ENCODE measurements at places on chromosomes 2 and 18.

GRCh38 chr18:34624551-34624950 is 85.5 kb upstream of the DTNA start:
- no peak for DNase-seq

DNA sequence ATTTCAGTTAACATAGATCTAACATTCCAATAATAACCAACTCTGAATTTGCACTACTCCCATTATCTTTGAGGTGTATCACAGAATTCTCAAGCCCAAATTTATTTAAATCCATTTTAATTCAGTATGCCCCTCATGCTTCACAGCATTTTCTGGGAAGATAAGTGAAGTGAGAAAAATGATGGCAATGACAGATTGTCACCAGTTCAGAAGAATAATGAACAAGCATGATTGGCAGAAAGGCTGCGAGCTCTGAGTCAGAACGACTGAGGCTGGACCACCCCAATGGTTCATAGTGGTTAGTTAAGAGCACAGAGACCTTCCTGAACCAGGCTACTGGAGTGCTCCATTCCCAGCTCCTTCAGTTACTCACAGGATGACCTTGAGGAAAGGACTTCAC is 4.9 kb downstream of the SPRED2 start:
- DNase-seq: no peak

DNA sequence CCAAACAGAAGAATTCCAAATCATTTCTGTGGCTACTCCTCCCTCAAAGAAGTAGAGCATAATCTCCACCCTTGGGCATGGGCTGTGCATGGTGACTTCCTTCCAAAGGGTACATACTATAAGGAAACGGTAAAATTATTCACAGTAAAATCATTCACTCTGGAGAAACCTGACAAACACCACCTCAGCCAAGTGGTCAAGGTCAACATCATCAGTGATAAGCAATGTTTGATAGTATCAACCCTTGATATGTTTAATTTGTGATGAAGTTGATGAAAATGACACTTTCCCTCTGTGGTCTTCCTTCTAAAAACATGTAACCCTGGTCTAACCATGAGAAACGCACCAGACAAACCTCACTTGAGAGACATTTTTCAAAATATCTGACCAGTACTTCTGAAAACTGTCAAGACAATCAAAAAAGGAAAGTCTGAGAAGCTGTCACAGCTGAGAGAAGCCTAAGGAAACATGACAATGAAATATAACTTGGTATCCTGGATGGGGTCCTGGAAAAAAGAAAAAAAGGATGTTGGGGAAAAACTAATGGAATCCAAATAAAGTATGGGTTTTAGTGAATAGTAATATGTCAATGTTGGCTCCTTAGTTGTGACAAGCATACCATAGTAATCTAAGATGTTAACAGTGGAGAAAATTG is 9.4 kb upstream of the TXNDC2 start:
- DNase-seq: no peak

DNA sequence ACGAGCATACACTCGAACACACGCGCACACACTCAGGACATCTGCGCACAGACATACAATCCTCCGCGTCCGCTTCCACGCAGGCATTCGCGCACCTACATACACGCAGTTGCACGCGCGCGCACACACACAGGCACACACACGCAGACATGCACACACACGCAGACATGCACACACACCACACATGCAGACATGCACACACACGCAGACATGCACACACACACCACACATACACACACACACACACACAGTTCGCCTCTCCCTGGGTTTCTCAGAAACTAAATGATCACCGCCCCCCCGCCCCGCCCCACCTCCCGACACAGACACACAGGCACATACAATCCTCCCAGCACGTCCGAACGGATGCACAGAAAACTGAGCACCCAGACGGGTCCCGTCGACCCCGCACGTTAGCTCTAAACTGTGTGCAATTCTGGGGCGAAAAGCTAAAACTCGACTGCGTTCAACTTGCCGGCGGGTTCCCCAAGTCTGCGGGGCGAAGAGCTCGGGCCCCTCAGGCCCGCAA is 1.0 kb downstream of the EPHA4 start:
- DNase-seq: peak; percentile 8

DNA sequence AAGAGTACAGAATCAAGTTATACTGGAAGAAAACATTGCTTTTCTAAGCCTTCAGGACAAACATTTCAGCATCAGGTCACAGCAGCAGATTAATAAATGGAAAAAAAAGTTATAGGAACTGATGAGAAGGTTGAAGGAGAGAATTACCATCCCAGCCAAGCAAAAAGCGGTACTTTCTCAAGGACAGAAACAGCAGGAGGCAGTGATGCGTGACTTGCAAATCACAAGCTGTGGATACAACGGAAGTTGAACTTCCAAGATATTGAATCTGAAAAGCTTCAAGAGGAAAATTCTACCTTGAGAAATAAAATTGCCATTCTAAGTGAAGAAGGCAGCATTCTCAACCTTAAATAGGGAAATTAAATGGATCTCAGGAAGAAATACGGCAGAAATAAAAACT is 18.5 kb upstream of the SERPINB12 start:
- DNase-seq: no peak

GRCh38 chr18:37465958-37466357 is 99.6 kb downstream of the CELF4 start:
- no peak for DNase-seq

GRCh38 chr2:144835634-144836350 is 315.9 kb upstream of the ZEB2 start:
- DNase-seq: no peak

- DNase-seq: no peak
Measured at GRCh38 chr2:179044500-179044899, 5.4 kb downstream of the CCDC141 start.

DNA sequence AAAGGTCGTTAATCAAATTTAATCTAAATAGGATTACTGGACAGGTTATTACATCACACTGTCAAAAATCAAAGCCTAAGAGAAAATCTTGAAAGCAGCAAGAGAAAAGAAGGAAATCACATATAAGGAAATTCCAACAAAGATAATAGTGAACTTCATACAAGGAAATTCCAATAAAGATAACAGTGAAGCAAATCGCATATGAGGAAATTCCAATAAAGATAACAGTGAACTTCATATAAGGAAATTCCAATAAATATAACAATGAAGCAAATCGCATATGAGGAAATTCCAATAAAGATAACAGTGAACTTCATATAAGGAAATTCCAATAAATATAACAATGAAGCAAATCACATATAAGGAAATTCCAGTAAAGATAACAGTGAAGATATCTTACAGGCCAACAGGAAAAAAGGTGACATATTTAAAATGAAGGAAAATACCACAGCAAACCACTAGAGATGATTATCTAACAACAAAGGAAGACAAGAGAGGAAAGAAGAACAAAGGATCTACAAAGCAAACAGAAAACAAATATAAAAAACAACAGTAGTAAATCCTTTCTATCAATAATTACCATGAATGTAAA is 787.7 kb downstream of the CCDC85A start:
- no peak for DNase-seq

- DNase-seq: no peak
Measured at GRCh38 chr2:181563101-181563692, 93.7 kb downstream of the CERKL start.

DNA sequence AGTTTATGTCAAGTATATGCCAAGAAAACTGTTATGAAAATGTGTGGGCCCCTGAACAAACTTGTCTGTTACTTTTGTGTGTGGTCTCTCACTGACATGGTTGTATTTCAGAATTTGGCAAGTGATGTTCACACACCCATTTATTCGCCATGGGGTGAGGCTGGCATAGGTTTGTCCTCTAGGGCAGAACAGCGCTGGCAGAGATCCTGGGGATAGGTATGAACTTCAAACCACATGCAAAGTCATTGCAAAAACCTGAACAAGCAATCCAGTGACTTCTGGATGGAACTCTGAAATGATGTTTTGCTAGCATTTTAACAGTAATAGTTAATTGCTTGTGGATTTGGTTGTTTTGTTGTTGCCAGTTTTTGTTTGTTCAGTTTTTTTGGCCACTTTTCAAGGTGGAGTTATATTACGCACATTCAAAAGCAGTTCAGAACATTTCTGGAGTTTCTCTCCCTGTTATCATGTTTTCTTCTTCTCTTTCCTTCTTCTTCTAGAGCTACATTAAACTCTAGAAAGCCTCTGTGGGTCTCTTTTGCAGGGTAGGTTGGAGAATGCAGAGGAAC is 78.5 kb downstream of the MDH1 start:
- DNase-seq: no peak

DNA sequence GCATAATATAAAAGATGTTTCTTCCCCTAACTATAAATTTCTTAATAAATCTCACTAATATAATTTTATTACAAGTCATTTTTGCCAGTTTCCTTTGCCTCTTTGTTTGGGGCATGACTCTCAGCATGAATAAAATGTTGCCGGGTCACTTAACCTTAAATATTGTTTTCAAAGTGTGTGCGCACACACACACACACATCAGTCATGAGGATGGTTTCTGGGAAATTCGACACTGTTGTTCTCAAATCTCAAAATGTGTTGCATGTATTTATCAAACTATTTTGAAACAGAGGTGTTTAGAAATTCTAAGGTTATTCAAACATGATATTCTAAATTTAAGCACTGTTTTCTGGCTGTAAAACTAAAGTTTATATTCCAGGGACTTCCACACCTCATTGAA is 31.5 kb downstream of the FAP start:
- DNase-seq: no peak

DNA sequence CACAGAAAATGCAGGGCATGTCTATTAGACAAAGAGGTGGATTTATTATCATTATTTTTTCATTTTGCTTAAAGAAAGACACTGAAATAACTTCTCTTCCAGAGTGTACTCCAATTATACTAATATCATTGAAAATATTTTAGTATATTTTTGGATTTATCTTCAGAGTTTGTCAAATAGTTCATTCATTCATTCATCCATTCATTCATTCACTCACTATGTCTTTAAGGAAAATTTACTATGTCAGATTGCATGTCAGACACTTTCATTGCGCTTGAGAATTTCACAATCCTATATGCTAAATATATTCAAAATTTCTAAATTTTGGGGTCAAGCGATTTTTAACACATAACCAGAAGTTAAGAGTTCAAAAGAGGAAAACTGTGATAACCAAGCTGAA is 479.1 kb downstream of the ZEB2 start:
- DNase-seq: no peak

DNA sequence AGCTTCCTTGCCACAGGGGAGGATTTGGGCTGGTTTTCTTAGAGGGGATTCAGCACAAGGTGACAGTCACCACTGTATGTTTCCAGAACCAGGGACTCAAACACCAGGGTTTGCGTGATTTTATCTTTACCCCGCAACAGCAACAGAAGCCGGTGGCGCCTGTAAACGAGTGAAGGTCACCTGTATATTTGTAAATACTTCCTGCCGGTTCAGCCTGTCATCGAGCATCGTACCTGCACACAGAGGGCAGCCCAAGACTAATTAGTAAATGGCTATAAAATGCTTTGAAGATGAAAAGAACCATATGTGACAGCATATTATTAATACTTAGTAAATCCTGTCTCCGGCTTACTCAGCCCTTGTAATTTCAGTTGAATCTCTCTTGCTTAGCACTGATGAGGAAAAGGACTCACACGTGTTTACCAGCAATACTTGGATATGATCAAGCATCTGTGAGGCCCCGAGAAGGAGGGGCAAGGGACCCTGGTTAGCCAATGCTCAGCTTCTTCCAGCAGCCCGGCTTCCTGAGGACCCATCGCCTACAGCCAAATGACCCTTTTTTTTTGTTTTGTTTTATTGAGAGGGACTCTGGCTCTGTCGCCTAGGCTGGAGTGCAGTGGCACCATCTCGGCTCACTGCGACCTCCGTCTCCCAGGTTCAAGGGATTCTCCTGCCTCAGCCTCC is 51.3 kb upstream of the FOSL2 start:
- no peak for DNase-seq

DNA sequence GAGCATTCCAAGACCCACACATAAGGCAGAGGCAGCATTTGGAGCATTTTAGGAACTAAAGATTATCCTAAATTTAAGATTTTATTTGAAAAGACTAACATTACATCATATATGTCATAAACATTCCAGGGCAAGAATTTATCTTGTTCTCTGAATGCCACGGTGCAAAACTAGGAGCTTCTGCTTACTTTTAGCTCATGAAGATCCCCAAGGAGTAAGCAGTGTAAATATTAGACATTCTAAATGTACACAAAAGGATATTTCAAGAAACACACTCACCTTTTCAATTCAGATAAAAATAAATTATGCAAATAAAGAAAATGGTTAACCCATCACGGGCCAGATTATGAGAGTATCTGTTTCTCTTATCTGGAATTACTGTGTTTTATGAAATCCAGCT is 101.7 kb upstream of the ETAA1 start:
- DNase-seq: no peak

GRCh38 chr2:28588292-28588670 is 92.4 kb downstream of the PLB1 start:
- DNase-seq: no peak

DNA sequence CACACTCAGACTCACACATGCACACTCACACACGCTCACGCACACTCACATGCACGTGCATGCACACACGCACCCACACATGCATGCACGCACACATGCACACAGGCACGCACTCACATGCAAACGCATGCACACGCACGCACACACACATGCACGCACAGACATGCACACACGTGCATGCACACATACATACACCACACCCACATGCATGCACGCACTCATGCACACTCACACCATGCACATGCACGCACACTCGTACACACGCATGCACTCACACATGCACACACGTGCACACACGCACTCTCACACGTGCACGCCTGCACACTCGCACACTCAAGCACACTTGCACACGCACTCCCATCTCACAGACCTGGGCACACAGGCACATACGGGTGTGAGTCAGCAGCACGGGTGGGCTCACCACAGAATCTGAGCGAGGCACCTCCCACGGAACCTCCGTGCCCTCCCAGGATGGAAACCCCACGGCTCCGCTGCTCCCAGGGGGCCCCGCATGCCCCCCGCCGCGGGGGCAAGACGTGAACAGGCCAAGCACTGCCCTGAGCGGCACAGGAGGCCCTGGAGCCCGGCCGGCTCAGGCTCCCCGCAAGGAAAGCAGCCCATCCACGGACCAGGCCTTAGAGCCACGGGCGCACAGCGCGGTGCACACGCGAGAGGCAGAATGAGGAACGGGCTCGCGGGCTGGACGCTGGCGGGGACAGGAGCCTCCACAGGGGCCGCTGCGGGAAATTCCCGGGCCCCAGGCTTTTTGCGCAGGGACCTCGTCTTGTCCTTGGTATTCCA is 8.4 kb upstream of the KCNG2 start:
- DNase-seq: no peak

GRCh38 chr2:68776124-68776523 is 41.5 kb downstream of the ARHGAP25 start:
- no peak for DNase-seq

Measured in activated CD4-positive, alpha-beta T cell treated with anti-CD3 and anti-CD28 coated beads for 1 hour (primary cell).